ENCODE measurements at places on chromosomes 4 and X. TPM values are rescaled to one million over a fixed set of nuclear protein-coding genes. Genes with fewer than 3 reads are reported as not detected.

DNA sequence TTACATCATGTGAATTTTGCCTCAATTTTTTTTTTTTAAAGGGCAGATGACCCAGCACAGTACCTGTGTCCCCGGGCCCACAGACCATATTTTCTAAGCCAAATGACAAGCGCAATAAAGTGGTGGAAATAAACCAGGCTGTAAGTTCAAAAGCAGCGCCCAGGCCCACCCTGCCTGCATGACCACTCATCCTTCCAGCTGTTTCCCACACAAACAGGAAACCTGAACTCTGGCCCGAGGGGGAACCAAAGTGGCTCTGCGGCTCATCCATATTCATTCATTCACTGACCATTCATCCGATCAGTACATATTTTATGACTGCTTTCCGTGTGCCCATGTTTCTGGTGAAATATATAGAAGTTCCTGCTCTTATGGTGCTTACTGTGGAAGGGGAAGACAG is 33.7 kb upstream of the CRMP1 start:
- DNase-seq, result no peak

DNA sequence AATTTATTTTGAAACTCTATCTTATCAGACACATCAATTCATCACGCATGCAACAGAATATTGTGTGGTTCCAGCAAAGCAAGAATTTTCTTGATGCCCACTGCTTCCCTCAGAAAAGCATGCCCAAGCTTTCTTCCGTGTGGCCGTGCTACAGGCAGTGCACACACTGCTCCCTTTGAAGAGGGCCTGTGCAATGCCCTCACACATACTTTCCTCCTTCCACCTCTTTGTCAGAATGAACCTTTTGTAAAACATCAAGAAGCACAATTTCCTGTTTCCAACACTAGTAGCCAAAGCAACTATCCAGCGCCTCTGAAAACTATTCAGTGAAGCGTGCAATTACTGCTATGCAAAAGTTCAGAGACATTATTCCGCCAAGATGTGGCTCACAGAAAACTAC is 201.7 kb downstream of the NLGN4X start:
- DNase-seq, result no peak

DNA sequence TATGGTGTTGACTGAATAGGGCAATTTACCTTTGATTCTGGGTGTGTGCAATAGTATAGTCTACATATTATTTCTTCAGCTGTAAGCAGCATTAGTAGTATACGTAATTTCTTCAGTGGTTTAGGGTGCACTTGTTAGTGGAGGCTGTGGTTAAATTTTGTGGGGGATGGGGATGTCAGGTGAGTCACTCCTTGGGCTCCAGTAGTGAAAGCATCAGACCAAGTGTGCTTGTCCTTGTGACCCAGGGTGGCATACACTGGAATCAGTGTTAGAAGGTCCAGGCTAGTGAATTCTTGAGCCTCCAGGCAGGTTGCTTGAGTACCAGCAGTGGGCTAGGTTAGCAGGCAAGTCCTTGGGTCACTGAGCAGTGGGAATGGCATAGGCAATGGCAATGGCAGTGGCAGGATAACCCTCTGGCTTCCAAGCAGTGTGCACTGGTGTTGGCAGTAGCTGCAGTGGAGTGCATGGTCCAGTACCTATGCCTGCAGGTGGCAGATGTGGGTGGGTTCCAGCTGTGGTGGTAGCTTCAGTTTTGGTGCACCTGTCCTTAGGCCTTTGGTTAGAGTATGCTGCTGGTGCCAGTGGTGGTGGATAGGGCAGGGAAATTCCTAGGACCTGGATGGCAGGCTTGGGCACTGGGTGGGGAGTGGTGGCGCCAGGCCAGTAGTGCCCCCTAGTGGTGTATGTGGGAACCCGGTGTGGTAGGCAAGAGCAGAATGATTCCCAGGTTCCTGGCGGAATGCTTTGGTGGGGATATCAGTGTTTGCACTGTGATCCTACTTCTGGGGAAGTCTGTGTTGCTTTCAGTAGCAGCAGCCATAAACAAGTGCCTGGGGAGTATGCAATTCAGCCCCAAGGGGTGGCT is 531.0 kb downstream of the SMARCA1 start:
- no peak for DNase-seq

DNA sequence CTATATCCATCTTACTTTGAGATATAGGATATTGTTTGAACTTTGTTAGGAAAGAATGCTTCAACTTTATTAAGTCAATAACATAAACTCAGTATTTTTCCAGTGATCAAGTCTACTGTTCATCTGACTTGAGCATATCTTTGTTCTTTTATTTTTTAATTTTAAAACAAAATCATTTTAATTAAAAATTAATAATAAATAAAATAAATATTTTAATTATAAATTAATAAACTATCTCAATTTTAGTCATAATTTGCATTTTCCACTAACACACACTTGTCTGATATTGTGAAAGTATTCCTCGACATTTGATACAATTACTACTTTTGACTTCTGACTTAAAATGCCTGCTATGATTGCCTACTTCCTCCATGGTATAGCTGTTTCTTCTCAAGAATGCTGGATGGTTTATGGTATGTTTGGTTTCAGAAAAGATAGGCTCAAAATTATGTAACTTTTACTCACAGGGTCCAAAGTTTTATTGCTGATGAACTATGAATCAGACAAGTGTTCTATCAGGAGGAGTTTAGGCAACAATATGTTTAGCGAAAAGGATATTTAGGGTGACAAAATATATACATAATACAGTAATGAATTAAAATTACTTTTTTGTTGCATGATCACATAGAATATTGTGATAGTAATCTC is 1132.3 kb upstream of the PCDH10 start:
- no peak for DNase-seq

DNA sequence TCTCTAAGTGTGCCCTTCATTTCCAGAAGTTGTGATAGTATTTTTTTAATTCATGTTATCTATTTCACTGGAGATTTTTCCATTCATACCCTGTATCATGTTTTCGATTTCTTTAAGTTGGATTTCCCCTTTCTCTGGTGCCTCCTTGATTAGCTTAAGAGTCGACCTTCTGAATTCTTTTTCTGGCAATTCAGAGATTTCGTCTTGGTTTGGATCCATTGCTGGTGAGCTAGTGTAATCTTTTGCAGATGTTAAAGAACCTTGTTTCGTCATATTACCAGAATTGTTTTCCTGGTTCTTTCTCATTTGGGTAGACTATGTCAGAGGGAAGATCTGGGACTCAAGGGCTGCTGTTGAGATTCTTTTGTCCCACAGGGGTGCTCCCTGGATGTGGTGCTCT is 9.1 kb upstream of the SH3BP2 start:
- DNase-seq, result no peak

GRCh38 chr4:163554870-163555465 is 60.5 kb downstream of the TMA16 start:
- no peak for DNase-seq

DNA sequence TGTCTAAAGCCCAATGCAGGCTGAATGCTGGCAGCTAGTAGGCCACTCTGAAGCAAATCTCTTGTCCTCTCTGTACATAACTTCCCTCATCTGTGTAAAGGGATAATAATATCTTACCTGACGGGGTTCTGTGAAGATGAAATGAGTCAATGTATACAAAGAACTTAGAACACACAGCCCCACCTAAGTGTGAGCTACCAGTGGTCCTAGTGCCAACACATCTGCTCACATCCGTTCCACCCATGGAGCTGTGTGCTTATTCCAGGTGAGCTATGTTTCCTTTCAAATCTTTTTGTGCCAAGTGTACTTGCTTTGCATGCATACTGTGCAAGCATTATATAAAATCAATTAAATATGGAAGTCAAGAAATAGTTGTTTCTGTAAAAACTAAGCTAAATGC is 116.4 kb downstream of the TSPAN5 start:
- DNase-seq, result no peak

DNA sequence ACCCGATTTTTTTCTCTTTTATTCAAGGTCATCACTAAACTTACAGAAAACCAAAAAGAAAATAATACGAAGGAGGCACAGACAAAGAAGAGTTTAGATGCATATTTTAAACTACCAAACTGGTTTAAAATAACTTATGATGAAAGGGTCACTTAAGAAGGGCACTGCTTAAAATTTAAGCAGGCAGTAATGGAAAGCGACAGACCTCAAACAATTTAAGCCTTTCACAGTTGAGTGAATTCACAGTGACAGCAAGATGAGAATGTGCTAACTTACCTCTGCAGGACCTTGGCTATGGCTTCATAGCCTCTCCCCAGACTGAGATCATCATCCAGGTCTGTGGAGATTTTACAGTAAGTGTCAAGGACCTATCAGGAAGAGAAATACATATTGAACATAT is 112.1 kb downstream of the TTC29 start:
- DNase-seq, result no peak

CDX4 gene
- total RNA-seq, result not detected

All from right atrium auricular region (tissue), 2 donors.